ENCODE measurements at places on chromosomes 6 and 20.

DNA sequence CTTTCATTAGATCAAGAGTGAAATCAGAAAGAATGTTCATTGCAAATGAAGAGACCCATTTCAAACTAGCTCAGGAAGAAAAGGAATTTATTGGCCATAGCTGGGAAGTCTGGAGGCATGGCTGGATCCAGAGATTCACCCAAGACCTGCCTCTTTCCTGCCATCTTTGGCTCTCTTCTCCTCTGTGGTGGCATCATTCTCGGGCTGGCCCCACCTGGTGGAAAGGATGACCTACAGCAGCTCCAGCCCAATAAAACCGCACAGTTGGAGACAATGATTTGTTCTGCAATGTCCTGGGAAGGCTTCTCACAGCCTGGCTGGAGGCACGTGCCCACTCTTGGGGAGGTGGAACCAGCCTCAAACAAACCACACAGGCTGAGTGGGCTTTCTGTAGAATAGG is 18.1 kb upstream of the FERMT1 start:
- no peak for DNase-seq

DNA sequence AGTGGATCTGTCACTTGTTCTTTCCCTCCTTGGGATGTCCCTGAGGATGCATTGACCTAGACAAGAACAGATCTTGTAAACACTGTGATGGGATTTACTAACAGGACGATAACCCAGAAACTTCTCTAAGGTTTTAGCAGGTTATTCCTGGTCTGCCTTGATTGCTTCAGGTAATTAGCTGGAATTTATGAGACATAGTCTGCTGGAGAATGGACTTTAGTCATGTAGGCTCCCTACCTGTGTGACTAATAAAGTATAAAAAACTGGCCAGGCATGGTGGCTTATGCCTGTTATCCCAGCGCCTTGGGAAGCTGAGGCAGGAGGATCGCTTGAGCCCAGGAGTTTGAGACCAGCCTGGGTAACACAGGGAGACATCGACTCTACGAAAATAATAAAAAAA is 96.1 kb downstream of the PAK5 start:
- no peak for DNase-seq

DNA sequence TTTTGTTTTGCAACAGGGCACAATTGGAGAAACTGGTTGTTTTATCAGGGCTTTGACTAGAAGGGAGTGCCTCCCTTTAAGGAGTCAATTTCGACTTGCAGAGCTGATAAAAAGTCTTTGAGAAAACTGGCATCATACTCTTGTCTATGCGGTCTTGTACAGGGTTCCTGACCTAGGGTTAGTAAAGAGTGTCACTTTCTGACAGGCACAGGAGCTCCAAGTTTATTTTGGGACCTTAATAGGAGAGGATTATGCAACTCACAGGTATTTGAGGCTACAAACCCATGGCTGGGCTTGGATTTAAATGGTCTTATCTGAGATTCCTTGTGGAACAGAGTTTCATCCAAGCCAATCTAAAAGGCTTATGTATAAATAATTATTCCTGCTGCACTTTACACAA is 365.4 kb downstream of the HTR1B start:
- no peak for DNase-seq

DNA sequence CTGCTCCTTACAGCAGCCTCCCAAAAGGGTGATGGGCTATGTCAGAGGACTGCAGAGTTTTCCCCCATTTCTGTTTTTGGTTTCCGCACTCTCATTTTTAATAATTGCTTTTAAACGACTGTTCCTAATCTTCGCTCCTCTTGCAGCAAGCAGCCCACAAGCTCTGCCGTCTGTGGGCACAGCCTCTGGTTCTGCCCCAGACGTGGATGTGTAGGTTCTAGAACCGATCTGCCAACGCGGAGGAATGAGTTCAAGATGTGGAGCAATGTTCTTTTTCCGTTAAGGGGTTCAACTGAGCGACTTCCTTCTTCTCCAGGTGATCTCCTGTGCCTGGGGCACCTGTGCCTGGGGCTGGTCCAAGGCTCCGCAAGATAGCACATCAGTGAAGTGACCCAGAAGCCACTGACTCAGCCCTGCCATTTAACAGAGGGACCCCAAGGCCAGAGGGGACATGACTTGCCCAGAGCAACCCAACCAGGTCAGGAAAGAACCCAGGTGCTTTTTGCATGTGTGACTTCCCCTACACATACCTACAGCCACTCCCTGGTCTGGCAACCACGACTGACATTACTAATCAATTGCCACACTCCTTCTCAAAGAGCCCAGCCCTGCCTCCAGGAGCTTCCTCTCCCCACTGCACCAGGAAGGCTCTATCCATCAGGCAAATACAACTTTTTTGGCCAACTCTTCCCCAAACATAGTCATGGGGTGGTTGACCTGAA is 22.7 kb downstream of the PMEPA1 start:
- no peak for DNase-seq

- no peak for DNase-seq
These were observed 773.6 kb upstream of the SLC35B3 start for GRCh38 chr6:9208966-9209365.

GRCh38 chr6:90434094-90434493 is 137.5 kb upstream of the BACH2 start:
- no peak for DNase-seq

DNA sequence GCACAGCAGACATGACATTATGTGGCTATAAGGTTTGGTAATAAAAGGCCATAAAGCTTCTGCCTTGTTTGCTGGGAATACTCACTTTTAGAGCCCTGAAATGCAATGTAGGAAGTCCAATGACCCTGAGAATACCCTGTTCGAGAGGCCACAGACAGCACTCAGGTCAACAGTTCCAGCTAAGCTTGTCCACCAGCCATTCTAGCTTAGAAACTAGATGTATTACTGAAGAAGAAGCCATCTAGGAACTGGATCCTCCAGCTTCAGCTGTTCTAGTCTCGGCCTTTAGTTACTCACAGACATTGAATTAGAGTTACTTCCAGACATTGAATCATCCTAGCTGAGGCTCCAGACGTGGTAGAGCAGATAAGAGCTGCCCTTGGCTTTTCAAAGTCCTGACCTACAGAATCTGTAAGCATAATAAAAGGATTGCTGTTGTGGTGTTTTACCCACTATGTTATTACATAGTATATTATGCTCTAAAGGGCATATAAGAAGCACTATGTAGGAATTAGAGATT is 84.9 kb downstream of the MMS22L start:
- no peak for DNase-seq

- DNase-seq = no peak
These were observed 33.1 kb upstream of the CHRNA4 start for GRCh38 chr20:63394069-63394919.

GRCh38 chr6:3337521-3338350 is 79.0 kb downstream of the PSMG4 start:
- DNase-seq = no peak

- no peak for DNase-seq
These were observed 59.6 kb downstream of the LINC00237 start for GRCh38 chr20:21046413-21047070.

- DNase-seq = peak; percentile 77
These were observed 12.9 kb downstream of the BEND3 start for GRCh38 chr6:107102414-107102805.

DNA sequence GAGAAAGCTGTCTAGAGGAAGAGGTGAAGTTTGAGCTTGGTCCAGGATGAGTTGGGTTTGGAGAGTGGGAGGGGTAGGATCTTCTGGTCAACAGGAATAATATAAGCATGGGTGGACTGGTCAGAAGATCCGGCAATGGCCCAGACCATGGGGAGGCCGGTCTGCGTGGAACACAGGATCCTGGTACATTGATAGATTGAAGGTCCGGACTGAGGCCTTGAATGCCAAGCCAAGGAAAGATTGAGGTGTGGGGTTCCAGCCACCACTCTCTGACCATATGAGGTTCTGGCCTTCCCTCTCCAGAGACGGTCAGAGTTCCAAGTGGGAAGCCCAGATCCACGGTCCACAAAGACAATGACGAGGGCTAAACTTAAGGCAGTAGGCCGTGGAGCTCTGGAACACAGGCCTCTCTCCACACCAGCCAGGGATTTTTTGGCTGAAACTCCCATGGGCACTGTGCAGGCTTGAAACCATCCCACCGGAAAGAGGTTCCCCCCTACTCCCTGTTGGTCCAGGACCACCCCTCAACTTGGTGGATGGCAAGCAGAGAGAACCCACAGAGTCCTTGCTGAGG is 3.2 kb downstream of the MDFI start:
- no peak for DNase-seq
